Pons (tissue), 1 donor: ENCODE measurements at places on chromosomes 16 and 17.

- DNase-seq = no peak
These were observed 510.6 kb downstream of the RBFOX1 start for GRCh38 chr16:7843261-7843660.

DNA sequence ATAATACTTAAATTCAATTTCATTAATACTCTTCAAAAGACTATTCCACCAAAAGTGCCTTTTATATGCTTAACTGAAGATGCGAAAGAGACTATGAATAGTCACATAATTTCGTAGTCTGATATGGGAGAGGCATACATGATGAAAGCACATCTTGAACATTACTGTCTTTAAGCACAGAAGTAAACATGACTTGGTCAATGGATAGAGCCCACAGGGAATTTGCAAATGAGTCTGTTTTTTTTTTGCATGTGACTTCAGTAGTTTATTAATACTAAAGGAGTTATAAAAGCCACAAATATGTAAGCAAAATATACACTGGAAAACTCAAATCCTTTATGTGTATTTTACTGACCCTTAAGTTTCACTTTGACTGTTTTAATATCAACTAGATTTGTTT, 15.9 kb downstream of the ADPRM start:
- DNase-seq = no peak

- DNase-seq = no peak
These were observed 6.0 kb upstream of the TBC1D3B start for GRCh38 chr17:36182176-36183000.

GRCh38 chr16:35296962-35297653, 1837.7 kb downstream of the TP53TG3F start:
- DNase-seq = no peak

- DNase-seq = no peak
These were observed 49.3 kb downstream of the ZNF652 start for GRCh38 chr17:49312722-49313121.

DNA sequence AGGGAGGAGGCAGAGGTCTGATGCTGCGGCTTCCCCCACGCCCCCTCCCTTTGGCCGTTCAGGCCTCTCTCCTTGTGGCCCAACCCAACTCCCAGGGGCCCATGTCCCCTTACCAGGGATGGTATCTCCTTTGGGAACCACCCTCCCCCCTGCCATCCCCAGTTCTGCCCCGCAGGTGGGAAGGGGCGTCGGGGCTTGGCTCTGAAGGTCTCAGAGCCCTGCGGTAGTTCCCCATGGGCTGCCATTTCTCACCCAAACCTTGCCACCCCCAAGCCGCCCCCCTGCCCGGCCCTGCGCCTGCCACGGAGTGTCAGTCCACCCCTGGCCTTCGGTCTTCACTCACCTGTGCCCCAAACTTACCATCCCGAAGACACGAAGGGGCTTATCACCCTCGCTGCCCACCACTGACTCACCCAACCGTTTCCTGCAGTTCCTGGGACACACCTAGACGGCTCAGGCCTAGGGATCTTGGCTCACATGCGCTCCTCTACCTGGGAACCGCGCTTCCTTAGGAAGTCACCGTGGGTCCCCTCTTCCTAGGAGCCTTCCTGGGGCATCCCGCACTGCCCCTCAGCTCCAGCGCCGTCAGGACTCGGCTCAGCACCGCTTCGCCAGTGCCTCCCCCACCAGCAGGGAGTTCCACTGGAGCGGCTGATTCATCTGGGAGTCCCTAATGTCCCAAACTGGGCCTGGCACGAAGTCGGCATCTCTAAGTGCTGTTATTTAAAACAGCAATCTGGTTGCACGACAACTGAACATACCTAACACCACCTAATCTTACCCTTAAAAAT, 1.1 kb upstream of the DOC2A start:
- no peak for DNase-seq

- no peak for DNase-seq
These were observed 2.0 kb downstream of the HOXB8 start for GRCh38 chr17:48612854-48613691.
